ENCODE measurements at places on chromosomes 3 and 15. TPM values are rescaled to one million over a fixed set of nuclear protein-coding genes. Genes with fewer than 3 reads are reported as not detected.

The PRTG gene
- 2.1 TPM for total RNA-seq

The GOLGA8R gene
- 3.1 TPM for total RNA-seq

The GRK7 gene
- not detected for total RNA-seq

The GPR27 gene
- 5.0 TPM for total RNA-seq

The CLSTN2 gene
- total RNA-seq = 21.3 TPM

The NME9 gene
- total RNA-seq = not detected

The SOX2 gene
- 50.5 TPM for total RNA-seq

The TMEM45A gene
- total RNA-seq = 36.5 TPM

The FMN1 gene
- total RNA-seq = 21.8 TPM

The CFAP20DC gene
- 1.5 TPM for total RNA-seq

The DISP2 gene
- under 0.01 TPM for total RNA-seq

The ITGA11 gene
- 2.7 TPM for total RNA-seq

Data from tibial nerve (tissue), 4 donors.